ENCODE measurements at places on chromosomes 1 and 21.

DNA sequence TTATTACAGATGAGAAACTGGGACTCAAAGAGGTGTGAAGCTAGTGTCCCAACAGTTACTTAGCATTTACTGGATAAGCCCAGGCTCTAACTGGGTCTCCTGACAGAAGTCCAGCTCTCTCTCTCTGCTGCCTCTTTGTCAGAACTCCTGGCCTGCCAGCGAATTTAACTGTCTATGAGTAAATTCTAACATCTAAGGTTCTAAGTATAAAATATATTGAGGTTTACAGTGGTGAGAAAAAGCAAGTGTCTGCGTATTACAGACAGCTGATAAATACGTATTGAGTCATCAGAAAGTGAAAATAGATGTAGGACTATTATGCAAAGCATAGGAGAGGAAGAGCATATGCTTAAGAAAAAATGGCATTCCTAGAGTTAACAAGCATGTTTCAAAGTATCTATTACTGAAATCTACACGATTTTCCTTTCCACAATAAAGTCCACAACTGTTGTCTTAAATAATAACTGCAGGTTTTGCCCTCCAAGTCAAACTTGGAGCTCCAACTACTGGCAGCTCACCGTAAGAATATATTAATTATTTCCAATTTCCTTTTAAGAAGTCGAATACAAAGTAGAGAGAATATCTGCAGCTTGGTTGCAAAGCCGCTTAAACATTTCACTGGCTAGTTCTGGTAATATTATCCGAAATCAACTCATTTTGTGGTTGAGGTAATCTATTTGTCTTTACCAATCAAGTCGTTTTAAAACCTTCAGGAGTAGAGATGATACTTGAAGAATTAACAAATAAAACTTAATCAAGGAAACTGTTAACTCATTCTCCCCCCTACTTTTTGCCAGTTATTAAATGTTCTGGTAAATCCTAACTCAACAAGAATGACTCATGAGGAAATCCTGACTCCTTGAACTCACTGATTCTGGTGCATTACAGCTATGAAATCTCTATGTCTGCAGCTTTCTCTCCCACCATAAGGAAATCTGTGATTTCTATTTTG is 1.4 kb upstream of the RGS2 start:
- DNase-seq, result no peak

- DNase-seq, result no peak
These were observed 75.7 kb downstream of the UCHL5 start for GRCh38 chr1:192983349-192983980.

DNA sequence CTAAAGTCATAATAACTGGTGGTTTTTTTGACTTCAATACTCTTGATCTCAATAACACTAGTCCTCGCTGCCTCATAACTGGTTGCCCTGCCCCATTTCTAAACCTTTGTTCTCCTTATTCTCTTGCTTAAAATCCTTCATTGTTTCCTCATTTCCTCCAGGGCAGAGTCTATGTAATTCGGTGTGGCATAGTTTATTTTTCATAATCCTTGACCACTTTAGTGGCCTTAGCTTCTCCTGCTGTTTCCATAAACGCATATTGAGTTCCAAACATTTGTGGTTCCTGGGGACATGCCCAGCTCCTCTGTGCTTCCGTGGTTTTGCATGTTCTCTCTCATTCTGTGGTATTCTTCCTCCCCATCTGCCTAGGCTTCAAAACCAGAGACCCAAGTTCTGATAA is 19.0 kb upstream of the TLCD4 start:
- no peak for DNase-seq

- no peak for DNase-seq
These were observed 22.3 kb downstream of the MFSD2A start for GRCh38 chr1:39977202-39977601.

All from caudate nucleus (tissue), 63 donors.